NCI-H2171 treated with DMSO at 0.1 percent for 48 hours (cell line): ENCODE measurements at places on chromosomes 2 and 18.

DNA sequence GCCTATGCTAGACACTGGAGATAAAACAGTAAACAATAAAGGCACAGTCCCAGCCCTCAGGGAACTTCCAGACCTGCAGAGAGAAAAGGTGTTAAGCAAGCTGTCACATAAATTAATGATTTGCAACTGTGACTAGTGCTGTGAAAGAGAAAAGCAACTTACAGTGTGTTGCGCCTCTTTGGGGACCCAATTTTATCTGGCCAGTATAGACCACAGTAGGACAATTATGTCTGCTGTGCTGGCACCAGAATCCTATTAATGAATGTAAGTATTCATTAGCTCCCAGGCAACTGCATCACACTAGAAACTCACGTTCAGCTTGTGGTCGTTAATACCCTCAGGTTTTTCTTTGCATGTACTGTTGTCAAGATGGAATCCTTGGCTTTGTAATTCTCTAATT lies 55.3 kb upstream of the CHST9 start:
- DNase-seq, result no peak

- DNase-seq, result no peak
Measured at GRCh38 chr2:169360984-169361705, 1.2 kb downstream of the LRP2 start.

- peak; percentile 52 for DNase-seq
Measured at GRCh38 chr18:46622999-46623398, 34.0 kb downstream of the LOXHD1 start.

GRCh38 chr2:182242609-182243008 lies 184.2 kb downstream of the PDE1A start:
- DNase-seq, result no peak

DNA sequence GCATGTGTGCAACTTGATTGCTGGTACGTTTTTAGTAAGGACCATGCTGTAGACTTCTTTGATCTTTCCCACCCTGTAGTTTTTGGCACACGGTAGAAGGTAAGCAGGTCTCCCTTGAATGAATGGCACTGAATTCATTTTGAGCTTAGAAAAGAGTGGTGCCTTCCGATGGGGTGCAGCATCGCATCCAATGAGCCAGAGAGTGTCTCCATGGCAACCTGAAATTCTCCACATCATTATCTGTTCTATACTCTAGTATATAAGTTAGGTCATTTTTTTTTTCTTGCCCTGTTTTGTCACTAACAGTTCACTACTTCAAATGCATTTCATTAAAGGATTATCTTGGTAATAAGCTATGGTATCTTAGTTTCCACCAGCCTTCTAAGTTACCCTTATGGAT lies 81.2 kb upstream of the REV1 start:
- peak; percentile 55 for DNase-seq

- DNase-seq, result no peak
Measured at GRCh38 chr2:54735636-54736035, 12.2 kb downstream of the EML6 start.

DNA sequence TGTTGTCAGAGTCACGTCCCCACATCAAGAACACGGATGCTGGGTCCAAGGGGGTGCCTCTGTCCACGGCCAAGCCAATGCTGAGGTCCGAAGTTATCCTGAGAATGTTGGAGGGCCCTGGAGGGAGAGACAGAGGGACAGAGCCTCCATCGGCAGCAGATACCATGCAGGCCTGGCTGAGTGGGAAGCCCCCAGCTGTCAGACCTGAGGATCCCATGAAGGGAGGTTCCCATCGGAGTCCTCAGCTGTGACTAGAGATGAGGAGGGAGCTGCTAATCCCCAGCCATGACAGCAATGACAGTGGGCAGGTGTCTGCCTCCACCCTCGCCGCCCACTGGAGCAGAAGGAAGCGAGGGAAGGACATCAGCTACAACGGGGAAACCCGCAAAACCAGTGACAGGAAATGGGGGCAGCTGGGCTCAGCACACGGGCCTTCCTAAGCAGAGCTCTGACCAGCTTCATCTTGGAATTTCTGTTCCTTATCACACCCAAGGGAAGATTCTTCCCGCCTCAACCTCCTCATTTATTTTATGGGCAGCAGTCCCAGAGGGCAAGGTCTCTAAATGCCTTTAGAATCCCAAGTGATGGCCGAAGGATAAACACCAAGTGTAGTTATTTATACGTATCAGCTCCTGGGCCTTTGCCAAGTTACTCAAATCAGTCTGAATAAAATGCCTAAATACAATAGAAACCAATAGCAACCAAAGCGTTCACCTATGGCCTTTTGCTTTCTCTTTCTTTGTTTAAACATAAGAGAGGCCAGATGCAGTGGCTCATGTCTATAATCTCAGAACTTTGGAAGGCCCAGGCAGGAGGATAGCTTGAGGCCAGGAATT lies 32.2 kb downstream of the FAM178B start:
- no peak for DNase-seq

GRCh38 chr2:61452392-61452791 lies 18.5 kb downstream of the USP34 start:
- no peak for DNase-seq

DNA sequence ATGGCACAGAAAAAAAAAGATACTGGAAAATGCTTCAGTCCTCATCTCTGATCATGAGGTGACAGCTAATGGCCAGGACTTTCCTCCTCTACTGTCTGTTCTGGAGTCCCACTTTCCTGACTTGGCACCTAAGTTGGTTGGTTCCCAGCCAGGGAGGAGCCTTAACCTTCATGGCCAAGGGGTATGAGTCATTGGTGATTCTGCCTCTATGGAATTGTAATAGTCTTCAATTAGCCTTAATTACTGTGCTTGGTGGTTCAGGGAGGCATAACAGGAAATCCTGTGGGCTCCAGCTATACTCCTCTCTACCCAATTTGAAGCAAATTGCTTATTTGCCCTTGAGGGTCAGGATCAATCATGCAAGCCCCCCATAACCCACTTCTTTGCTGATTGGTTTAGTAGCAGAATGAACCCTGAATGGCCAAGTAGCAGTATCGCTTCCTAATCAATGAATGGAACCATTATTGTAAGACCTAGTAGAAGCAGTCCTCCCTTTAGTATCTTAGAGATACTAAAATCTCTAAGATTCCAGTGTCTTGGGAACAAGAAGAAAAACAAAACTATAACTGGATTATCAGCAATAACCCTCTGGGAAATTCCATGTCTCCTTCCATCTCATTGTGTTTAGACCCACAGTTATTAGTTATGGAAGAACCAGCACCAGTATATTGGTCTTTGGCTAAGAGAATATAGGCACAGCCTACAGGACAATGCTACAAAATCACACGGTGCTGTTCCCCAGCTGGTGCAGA lies 109.0 kb downstream of the COL6A3 start:
- DNase-seq, result no peak

GRCh38 chr2:207503234-207503633 lies 26.5 kb upstream of the CREB1 start:
- DNase-seq, result no peak

- DNase-seq, result no peak
Measured at GRCh38 chr2:28649481-28650265, 102.0 kb upstream of the PPP1CB start.

- no peak for DNase-seq
Measured at GRCh38 chr2:180000434-180000833, 6.7 kb downstream of the CWC22 start.

- DNase-seq, result no peak
Measured at GRCh38 chr2:202072737-202073401, at the start of gene KIAA2012. Gene KIAA2012 (plus strand): TSS chr2:202073255. CDS start chr2:202073628, 373 bp downstream.

GRCh38 chr2:169136885-169137534 lies 67.6 kb downstream of the DHRS9 start:
- no peak for DNase-seq

GRCh38 chr18:34609986-34610648 lies 100.0 kb upstream of the DTNA start:
- DNase-seq, result no peak

- no peak for DNase-seq
Measured at GRCh38 chr2:98050070-98050469, 36.9 kb upstream of the VWA3B start.

DNA sequence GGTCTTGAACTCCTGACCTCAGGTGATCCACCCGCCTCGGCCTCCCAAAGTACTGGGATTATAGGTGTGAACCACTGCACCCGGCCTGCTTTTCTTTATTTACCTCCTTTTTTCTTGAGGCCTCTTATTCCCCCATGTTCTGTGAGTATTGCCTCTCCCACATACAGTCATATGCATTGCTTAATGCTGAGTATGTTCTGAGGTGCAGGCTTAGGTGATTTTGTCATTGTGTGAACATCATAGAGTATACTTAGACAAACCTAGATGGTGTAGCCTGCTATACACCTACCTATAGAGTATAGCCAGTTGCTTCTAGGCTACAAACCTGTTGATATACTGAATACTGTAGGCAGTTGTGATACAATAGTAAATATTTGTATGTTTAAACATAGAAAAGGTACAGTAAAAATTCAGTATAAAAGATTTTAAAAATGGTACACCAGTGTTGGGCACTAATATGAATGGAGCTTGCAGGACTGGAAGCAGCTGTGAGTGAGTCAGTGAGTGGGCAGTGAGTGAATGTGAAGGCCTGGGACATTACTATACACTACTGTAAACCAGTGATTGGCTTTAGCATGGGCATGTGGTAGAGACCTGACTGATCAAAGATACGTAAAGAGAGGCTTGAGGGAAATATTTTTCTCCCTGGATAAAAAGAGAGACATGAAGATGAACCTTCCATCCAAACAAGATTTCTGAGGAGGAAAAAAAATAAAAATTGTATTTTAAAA lies 17.6 kb downstream of the SLC39A10 start:
- DNase-seq, result no peak

DNA sequence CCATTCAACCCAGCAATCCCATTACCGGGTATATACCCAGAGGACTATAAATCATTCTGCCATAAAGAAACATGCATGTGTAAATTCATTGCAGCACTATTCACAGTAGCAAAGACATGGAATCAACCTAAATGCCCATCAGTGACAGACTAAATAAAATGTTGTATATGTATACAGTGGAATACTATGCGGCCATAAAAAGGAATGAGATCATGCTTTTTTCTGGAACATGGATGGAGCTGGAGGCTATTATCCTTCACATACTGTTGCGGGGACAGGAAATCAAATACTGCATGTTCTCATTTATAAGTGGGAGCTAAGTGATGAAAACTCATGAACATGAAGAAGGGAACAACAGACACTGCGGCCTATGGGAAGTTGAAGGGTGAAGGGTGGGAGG lies 65.1 kb downstream of the EHBP1 start:
- no peak for DNase-seq

DNA sequence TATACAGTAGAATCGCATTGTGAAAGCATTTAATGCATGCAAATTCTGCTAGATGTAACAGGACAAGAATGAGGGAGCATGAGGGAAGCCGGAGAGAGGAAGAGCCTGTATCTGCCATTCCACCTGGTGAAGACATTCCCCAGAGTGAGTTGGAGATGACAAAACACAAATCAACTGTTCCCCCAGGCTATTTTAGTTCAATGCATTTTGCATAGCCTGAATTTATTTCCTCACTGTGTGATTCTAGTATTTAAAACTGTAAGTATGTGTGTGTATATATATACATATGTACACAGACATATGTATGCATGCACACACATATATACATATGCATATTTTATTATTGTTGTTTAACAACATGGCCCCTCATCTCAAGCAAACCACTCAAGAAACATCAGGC lies 54.7 kb downstream of the CCDC68 start:
- DNase-seq, result no peak

DNA sequence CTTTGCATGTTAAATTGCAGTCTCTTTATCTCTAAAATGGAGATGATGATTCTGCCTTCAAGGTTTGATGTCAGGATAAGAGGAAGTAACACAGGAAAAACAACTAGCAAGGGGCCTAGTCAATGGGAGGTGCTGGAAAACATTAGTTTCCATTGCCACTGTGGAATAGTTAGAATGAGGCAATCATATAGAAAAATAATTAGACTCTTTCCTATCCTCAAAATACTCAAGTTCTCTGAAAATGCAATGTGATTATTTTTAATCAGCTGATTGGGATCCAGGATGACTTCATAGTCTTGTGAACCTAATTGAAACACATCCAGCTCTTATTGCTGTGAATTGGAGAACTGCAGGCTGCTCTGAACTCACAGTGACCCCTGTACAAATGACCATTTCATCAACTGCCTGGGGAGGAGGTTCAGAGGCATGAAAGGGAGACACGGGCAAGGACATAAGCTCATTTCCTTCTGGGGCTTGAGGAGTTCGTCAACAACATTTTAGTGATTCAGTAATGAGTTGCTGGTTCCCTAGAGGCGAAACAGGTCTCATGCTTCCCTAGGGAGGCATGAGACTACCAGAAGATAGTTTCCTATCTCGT lies 422.5 kb downstream of the LPIN1 start:
- DNase-seq, result no peak

DNA sequence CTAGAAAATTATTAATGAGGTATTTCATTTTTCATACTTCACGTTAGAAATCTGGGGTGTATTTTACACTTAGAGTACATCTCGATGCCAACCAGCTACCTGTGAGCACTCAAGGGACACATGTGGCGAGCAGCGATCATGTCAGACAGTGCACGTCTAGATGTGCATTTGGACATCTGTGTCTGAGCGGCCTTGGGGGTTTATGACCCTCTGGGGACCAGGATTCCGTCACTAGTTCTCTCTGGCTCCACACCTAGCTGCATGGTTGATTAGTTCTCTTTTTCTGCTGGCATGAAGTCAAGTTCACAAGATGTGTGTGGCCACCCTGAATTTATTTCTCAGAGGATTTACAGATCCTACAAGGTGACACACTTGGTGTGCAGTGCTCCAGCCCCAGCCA lies 192.2 kb downstream of the TSN start:
- peak; percentile 86 for DNase-seq

DNA sequence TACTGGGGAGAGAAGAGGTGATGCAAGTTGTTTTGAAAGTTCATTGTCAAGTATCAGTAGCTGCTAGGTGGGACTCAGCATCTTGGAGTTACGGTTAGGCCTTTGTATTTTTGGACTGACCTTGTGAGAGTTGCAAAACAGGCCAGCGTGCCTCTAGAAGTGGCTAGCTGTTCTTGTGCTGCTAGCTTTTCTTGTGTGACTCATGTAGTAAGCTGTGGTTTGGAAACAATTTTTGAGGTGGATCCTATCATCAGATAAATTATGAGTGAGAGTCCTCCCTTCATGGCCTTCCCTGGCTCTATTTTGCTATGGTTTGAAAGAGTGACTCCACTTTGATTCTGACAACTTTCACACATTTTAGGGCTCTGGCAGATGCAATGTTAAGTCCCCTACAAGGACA lies 409.2 kb upstream of the HS6ST1 start:
- DNase-seq, result no peak

- no peak for DNase-seq
Measured at GRCh38 chr2:19569300-19569791, 210.9 kb upstream of the OSR1 start.

DNA sequence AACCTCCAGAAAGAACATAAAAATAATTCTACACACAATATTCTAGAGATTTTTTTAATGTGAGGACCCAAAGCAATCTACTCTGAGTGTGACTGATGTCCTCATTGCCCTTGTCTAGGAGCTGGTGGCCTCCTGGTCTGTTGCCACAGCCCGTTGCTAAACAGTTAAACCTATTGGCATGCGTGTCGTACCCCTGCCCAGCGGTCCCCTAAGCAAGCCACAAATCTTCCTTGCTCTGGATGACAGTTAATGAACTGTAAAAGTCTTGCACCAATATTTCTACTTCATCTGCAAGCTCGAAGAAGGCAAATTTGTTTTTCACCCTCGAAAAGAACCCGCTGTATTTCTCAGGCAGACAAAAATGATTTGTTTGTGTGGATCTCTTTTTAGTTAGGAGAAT lies 489.1 kb upstream of the MEX3C start:
- DNase-seq, result no peak

GRCh38 chr18:76882146-76882545 lies 59.8 kb downstream of the ZNF236 start:
- no peak for DNase-seq

- no peak for DNase-seq
Measured at GRCh38 chr2:200962811-200963123, 693 bp downstream of the ORC2 start.
